ENCODE measurements at places on chromosomes 1 and 21.

DNA sequence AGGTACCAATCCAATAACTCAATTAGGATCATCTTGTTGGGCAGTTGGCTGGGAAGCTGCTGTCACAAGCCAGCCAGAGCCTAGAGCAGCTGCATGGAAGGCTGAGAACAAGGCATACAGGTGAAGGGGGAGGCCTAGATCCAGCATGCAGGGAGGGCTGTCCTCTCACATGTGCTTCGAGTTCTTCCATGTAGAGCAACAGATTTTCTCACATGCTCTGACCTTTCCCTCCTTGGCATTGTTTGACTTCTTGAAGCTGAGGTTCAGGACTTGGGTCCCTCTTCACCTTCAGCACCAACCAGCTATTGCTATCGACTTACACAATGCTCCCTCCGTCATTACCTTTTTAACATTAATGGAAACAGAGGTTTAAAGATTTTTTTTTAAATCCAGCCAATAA is 257.7 kb downstream of the ATG4C start:
- no peak for DNase-seq

DNA sequence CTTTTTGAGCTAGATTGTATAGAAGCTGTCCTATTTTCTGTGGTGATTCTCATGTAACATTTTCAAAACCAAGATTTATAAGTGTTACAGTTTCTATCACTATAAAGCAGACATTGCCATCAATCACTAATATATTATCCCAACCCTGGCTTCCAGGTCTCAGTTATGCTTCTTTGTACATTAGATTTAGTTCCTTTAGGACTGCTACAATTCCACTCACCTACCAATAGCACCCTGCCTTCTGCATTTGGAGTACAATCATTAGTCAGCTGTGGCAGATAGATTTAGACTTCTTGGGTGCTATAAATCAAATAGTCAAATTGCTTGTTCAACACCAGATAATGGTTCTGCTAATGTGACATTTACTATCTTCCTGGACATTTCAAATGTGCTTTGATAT is 281.6 kb downstream of the BRINP3 start:
- no peak for DNase-seq

GRCh38 chr1:103461161-103462105 is 64.1 kb upstream of the RNPC3 start:
- DNase-seq = no peak

GRCh38 chr1:87598429-87598828 is 269.7 kb downstream of the LMO4 start:
- DNase-seq = no peak

GRCh38 chr1:4327142-4327541 is 327.3 kb upstream of the AJAP1 start:
- DNase-seq = no peak

GRCh38 chr1:153422450-153423068 is 6.2 kb downstream of the S100A7A start:
- peak; percentile 77 for DNase-seq

DNA sequence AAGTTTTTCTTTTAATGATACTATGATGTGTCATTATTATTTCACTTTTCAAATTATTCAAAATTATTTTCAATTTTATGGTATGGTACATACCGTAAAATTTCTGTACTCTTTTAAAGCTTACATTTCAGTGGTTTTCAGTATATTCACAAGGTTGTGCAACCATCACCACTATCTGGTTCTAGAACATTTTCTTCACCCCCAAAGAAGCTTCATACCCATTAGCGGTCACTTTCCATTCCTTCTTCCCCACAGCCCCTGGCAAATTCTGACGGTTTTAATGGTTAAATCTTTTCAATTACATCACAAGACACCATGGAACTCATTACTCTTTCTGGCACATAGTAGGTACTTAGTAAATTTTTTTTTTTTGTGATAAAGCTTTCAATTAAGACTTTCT is 22.8 kb upstream of the ATP5PO start:
- DNase-seq = no peak

GRCh38 chr1:23122023-23122748 is 46.5 kb downstream of the LUZP1 start:
- DNase-seq = no peak

GRCh38 chr1:31485166-31485565 is 72.2 kb downstream of the SERINC2 start:
- DNase-seq = no peak

Data from left forelimb (tissue), 1 donor.